ENCODE measurements at places on chromosomes 12 and 14.

DNA sequence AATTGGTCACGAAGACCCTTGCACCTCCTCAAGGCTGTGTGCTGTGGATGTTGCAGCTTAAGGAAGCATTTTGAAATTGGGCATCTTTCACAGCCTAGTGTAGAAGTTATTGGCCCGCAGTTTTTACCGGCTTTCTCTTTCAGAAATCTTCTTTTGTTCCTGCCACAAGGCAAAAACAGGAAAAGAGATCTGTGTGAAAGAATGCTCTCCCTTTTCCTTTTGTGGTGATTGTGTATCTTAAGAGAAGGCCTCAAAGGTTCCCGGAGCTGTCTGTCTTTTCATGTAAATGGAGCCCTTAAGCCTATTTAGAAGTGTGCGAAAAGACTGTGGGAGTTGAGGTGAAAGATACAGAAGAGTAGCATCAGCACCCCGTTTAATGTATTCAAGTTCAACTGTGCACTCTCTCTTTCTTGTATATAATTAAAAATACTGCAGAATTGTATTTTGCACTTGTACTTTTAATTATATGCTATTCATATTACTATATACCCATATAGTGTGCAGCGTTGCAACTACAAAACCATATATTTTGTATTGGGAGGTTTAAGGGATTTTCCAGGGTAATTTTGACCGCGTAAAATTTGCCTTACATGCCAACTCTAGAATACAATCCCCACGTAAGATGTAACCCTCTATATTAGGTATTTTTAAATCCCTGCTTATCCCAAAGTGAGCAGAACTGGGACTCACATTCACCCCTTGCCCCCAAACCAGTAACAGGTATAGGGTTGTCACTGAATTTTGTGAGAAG lies 441.7 kb downstream of the RAD51B start:
- no peak for DNase-seq

DNA sequence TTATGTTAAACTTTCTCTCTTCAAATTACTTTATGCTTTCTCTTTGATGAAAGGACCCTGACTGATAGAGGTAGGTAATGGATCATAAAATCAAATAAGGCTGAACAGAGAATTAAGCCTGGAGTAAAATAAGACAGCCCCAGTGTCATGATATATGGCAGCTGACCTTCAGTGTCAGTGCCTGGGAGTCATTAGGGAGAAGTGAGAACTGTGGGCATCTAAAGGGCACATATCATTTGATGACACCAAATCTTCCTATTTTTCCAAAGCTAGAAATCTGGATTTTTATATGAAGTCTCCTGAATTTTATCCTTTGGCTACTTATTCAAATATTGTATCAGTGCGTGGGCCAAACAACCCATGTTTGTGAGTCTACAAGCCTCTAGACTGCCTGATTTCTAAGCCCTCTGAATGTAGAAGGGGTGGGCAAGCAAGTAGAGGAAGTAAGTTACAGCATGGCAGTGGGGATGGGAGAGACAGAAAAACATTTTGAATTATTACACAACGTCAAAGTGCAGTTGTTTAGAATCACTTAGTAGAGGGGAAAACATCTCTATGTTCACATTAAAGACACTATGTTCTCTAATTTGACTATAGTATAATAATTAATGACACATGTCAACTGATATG lies 10.0 kb downstream of the SLC39A9 start:
- no peak for DNase-seq

- no peak for DNase-seq
Observed at GRCh38 chr12:123167329-123167728, 16.4 kb upstream of the PITPNM2 start.

DNA sequence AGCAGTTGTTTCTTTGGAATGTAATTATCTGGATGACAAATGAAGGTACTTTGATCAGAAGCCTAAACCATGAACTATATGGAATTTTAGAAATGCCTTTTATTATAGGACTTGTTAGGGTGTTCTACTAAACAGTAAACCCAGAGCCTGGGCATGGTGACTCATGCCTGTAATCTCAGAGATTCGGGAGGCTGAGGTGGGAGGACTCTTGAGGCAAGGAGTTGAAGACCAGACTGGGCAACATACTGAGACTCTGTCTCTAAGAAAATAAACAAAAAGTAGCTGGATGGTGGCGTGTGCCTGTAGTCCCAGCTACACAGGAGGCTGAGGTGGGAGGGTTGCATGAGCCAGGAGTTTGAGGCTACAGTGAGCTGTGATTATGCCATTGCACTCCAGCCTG lies 23.9 kb downstream of the PALS1 start:
- no peak for DNase-seq

- DNase-seq, result no peak
Observed at GRCh38 chr14:93891756-93892504, 35.2 kb upstream of the FAM181A start.

GRCh38 chr12:57103856-57104255 lies 7.3 kb downstream of the STAT6 start:
- DNase-seq, result no peak

GRCh38 chr12:22357531-22357930 lies 23.0 kb upstream of the ST8SIA1 start:
- no peak for DNase-seq

- DNase-seq, result no peak
Observed at GRCh38 chr12:45762185-45763110, 32.9 kb downstream of the ARID2 start.

DNA sequence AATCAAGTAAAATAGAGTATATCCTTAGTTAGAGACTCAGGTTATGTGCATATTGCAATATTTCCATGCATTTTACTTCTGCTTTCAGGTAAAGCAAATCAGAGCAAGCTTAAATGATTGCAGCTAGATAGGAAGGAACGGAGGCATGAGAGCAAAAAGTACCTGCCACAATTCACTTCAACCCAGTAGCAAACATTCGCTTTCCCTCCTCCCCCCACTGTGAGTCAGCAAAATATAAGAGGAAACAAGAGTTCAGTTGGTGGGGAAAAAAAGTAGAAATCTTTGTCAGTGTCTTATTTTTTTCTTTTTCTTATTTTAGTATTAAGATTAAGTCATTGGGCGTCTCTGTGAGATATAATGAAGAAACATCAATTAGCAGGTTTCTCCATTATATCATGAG lies 475.4 kb downstream of the NPAS3 start:
- DNase-seq, result no peak

DNA sequence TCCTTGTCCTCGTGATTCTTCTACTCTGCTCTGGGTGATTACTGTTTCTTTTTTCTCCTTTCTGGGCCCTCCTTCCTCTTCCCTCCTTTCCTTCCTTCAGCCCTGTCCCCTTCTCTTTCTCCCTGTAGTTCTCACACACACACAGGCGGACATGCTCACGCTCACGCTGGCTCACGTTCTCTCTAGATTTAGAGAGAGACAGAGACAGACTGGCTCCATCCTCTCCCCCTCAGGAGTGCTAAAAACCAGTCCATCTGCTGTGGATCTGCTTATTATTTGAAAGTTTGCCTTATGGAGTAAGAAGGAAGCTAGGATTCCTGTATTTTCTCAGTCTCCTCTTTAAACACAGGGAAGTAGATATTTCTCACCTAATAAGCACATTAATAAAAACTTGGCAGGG lies 48.1 kb downstream of the KCNA1 start:
- DNase-seq, result no peak

DNA sequence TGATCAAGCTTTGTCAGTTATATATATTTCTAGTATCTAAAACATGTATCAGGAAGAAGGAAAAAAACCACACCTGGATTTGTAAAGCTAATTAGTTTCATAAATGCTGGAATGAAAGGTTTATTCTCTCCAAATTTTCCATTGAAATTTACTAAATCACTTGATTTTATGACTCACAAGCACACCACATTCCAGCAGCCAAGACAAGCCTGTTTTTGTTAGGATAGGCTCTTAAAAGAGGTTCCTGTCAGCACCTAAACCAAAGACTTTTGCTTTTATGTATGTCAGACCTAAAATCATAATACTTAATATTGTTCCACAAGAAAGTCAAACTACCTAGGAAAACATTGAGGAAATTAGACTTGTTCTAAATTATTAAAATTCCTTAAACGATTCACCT lies 85.3 kb upstream of the PAWR start:
- DNase-seq, result no peak

DNA sequence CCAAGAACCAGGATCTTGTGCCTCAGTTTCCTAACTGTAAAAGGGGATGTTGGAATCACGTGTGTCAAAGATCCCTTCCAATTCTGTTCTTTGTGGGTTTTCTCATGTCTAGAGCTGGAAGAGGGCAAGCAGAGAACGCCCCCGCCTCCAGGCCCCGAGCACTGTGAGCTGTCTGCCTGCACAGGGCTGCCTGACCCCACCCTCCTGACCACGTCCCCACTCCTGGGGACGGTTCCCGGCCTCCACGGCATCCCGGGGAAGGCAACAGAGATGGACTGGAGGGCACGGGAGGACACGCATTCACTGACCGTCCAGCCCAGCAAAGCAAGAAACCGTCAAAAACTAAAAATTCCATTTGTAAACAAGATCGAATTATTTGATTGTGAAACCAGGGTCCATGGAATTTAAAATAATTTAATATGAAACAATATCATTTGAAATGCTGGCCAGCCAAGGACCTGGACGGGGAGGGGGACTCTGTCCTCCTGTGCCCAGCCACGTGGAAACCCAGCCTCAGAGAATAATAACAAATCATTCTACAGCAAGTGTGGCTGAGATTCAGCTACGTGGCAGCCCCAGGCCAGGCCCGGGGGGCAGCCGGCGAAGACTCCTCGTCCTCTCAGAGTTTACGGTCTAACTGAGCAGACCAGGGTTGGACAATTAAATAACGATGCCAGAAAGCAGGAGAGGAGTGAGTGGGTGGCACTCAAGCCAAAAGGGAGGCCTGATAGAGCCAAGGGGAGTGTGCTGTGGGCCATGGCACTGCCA lies 87.3 kb upstream of the DIO3 start:
- no peak for DNase-seq

GRCh38 chr14:87994974-87995373 lies 2.0 kb upstream of the GALC start:
- DNase-seq, result no peak

DNA sequence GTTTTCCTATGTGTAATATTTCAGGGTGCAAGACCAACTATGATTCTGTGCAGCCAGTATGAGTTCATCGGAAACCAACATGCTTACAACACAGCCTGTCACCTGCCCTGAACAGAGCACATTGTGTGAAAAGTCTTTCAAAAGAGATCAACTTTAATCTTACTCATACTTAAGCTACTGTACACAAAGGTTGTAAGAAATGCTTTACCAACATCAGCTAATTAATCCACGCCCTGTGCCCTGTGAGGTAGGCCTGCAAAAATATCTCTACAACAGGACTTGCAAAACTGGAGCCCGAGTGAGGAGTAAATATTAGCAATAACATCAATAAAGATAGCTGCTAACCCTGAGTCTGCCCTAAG lies 15.1 kb downstream of the APPL2 start:
- no peak for DNase-seq

GRCh38 chr12:49403971-49404450 lies 36.7 kb downstream of the SPATS2 start:
- no peak for DNase-seq

DNA sequence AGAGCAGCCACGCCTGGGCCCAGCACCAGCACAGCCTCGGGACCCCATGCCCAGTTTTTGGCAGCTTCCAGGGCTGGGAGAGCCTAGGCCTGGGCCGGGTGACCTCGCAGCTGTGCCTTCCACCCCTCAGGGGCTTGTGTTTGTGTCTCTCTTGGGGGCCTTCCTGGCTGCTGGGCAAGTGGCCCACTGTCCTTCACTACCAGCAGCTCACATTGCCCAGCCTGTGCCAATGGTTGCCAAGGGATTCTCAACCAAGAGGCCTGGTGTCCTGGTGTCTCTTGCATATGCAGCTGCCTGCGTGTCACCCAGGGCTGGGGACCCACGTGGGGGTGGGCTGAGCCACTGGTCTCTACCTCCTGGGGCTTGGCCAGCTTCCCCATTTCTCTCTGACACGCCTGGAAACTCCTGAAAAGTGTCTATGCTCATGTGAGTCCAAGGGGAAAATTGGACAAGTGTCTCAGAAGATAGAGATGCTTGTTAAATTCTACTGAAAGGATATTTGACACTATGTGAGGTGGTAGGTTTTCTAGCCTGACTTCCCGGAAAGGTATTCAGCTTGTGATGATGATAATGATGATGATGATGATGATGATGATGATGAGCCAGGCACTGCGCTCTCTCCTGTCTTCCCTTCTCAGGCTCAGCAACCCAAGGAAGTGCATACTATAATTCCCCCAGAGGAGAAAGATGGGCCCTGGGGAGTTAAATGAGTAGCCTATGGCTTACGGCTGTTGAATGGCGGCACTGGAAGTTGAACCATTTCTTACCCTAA lies 48.8 kb upstream of the ESRRB start:
- DNase-seq, result no peak

DNA sequence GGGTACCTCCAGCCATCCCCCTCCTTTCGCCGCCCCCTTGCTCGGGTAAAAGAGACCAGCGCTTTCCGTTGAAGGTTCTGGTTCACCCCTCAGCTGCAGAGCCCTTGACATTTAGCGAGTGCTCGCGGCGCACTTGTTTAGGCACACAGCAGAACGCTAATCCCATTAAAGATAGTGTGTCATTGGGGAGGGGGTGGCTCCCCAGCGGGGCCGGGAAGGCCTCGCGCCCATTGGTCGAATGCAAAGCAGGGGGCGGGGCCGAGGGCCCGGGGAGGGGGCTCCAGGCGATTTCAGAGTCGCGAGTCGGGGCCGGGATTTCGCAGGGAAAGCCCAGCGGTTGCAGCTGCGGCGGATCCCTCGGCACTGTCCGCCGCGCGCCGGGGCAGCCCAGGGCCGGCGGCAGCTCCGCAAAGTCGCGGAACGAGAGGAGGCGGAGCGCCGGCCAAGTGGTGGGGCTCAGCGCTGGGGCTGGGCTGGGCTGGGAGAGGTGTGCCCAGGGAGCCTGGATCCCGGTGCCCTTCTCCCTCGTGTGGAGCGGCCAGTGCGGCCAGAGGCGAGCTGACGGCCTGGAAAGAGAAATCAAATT lies 122.9 kb downstream of the TSPAN9 start:
- no peak for DNase-seq

DNA sequence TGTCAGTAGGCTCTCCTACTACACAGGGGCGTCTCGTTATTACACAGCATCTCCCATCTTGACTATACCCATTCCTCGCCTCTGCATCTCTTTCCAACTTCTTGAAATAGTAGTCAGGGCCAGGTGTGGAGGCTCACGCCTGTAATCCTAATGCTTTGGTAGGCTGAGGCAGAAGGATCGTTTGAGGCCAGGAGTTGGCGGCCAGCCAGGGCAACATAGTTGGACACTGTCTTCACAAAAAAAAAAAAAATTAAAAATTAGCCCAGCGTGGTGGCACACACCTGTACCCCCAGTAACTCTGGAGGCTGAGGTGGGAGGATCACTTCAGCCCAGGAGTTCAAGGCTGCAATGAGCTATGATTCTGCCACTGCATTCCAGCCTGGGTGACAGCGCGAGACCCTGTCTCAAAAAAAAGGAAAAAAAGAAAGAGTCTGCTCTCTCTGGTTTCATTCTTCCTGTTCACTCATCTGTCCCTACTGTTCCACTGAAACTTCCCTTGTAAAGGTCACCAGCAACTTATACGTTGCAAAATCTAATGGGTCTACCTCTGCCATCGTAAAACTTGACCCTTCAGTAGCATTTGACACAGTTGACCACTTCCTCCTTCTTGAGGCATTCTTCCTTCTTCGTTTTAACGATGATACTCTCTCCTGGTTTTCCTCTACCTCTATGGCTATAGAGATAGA lies 41.0 kb upstream of the PTGR2 start:
- no peak for DNase-seq

GRCh38 chr14:49865431-49865859 lies 12.9 kb upstream of the NEMF start:
- peak; percentile 74 for DNase-seq

- DNase-seq, result no peak
Observed at GRCh38 chr14:92386637-92387036, 63.7 kb downstream of the SLC24A4 start.

- no peak for DNase-seq
Observed at GRCh38 chr14:58066115-58066514, 85.9 kb downstream of the ARMH4 start.

Measured in CD8-positive, alpha-beta T cell (primary cell).